Type B pancreatic cell (in vitro differentiated cells): ENCODE measurements at places on chromosomes 4 and X. TPM values are rescaled to one million over a fixed set of nuclear protein-coding genes. Genes with fewer than 3 reads are reported as not detected.

DNA sequence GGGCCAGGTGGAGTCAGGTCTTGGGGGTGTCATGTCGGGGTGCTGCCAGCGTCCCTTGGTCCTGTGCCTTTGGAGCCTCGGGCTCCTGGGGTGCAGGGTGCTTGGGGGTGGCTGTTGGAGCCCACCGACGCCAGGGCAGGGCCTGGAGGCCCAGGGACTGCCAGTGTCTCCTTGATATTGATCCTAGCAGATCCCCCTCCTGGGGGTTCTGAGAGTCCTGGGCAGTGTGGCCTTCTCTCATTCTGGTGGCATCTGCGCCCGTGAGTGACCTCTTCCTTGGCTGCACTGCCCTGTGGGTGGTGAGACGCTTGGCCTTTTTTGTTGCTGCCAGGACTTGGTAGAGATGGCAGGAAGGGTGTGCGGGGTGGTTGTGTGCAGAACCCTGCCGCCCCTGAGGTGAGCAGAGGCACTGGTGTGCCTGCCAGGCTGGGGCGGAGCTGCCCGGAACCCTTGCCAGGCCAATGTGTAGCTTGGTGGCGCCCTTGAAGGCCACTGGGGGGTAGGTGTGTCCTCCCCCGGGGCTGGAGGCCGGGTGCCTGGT, 7.0 kb downstream of the NAT8L start:
- no peak overlapping the region for H3K4me3 ChIP-seq
- H3K27ac ChIP-seq = no peak overlapping the region
- peaks cover 2% of the 10 kb centered on the region for H3K27me3 ChIP-seq
- DNase-seq = no peak
- peaks cover 5% of the 10 kb centered on the region for H3K4me1 ChIP-seq
- no peaks in the 10 kb centered on the region for H3K36me3 ChIP-seq

DNA sequence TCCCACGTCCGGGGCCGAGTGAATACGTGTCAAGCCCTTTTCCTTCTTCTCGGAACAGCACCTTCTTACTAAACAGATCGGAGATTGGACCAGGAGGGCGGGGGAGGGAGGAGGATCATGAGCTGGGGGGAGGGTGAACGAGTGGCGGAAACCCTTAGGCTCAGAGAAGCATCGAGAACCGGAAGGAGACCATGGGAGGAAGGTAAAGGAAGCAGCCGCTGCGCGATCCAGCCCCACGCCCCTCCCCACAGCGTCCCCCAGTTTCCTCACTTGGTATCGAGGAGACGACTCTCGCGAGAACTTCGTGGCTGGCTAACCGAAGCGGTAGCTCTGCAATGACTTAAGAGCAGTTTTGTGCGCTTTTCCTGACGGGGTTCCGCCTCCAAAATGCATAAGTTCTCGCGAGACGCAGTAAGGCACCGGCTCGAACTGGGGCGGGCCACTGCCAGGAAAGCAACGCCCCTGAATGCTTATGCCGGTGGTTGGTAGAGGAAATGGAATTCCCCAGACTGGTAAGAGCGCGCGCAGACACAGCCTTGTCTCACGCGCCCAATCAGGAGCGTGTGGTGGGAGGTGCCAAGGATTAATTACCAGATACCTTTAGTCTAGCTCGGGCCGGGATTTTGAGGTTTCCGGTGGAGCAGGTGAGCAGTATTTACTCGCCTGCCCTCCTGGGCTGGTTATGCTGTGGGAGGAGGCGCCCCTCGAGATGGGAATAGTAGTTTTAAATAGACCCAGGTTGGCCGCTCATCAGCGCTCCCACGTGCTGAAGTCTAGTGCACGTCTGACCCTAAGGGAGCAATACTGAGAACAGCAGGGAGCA, 534 bp upstream of the UBE2D3 start:
- H3K27ac ChIP-seq = no peak overlapping the region
- peak; percentile 96 for DNase-seq
- H3K4me3 ChIP-seq = no peak overlapping the region

The AMOT gene
- 235 and 507 TPM in 2 replicates for total RNA-seq

The STS gene
- total RNA-seq = 18.3 and 42.1 TPM in 2 replicates
